ENCODE measurements at places on chromosomes 6 and 20. TPM values are rescaled to one million over a fixed set of nuclear protein-coding genes. Genes with fewer than 3 reads are reported as not detected.
A peak's percentile ranks its signal among the peaks of the same experiment; 100 is the strongest.

Gene FAM83C
- total RNA-seq, result not detected

Gene IL17A
- not detected for total RNA-seq

Gene RTF2
- 81.4 TPM for total RNA-seq

Gene MLIP
- total RNA-seq, result 4.3 TPM

Gene CENPW
- 17.8 TPM for total RNA-seq

Gene C6orf58
- not detected for total RNA-seq

Gene F13A1
- total RNA-seq, result 7.6 TPM

DNA sequence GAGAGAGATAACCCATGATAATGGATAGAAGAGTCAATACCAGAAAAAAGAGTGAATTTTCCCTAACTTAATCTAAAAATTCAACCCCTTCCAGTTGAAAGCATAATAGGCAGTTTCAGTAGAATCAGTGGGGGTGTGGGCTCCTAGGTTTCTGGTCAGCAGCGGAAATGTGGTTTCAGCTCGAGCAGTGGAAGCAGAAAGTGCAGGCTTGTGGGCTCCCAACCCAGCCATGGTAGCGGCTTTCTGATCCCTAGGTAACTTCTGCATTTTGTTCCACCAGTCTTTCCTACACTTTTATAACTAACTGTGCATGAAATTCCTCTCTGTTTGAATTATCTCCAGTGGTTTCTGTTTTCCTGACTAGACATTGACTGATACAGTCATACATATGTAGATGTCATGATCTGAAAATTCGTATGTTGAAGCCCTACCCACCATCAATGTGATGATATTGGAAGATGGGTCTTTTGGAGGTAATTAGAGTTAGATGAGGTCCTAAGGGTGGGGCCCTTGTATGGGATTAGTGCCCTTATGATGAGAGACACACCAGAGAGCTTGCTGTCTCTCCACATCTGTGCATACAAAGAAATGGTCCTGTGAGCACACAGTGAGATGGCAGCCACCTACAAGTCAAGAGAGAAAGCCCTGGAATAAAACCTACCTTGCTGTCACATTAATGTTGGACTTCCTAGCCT lies 6.5 kb upstream of the DDO start:
- DNase-seq, result no peak

DNA sequence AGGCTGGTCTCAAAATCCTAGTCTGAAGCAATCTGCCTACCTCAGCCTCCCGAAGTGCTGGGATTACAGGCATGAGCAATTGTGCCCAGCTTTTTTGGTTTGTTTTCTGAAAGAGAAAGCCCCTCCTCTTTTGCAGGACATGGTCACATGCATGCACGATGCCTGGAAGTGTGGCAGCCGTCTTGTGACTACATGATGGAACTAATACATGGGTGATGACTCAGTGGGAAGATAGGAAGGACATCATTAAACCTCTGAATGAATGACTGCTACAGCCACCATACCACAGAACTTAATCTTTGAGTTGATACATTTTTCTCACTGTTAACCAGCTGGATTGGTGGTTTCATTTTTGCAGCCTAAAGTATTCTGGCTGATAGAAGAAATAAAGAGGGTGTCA lies 13.4 kb upstream of the CTNNBL1 start:
- peak; percentile 56 for DNase-seq

DNA sequence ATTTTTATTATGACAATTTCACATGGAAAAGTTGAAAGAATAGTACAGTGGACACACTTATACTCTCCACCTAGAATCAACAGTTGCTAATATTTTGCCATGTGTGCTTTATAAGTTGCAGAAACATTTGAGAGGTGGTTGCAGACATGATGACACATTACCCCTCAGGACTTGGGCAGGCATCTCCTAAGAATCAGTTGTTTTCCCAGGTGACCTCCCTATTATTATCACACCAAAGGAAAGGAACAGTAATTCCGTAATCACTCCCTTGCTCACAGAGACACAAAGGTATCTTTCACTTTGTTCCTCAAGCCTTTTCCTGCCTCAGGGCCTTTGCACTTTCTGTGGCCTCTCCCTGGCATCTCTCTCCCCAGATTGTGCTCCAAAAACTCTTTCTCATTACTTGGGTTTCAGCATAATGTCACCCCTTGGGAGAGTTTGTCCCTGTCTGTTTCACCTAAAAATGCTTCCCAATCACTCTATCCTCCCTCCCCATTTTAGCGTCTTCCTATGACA lies 5.9 kb upstream of the SULF2 start:
- DNase-seq, result no peak

DNA sequence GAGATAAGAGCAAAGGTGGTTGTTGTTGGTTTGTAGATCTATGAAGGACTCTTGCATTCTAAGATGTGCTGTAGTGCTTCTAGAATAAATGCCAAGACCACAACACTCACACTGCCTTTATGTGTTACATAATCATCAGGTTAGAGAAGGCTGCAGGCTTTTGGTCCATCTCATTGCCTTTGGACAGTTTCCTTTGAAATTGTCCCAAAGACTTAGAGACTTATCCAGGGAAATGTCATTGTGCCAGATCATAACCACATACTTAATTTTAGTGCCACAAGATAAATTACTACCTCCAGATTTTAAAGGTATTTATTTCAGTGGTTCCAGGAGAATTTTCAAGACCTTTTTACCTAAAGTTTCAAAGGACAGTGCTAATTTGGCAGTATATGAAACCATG lies 666.6 kb upstream of the CITED2 start:
- DNase-seq, result no peak

DNA sequence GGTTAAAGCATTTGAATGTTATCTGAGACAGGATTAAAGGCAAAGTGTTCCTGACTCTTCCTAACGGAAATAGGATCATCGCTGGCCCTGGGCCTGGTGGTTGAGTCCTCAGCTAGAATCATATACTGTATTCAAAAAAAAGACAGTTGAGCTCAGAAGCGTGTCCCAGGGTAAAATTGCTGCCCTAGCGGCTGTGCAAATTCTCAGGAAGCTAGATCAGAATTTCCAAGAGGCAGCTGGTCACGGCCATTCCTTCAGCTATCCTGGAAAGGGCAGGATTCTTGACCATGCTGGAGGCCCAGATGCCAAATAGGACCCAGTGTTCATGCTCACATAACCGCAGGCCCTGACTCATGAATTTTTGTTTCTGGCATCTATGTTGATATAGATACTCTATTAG lies 67.4 kb downstream of the STMND1 start:
- DNase-seq, result peak; percentile 99

- DNase-seq, result no peak
Observed at GRCh38 chr6:100774681-100775080, 106.4 kb downstream of the ASCC3 start.

DNA sequence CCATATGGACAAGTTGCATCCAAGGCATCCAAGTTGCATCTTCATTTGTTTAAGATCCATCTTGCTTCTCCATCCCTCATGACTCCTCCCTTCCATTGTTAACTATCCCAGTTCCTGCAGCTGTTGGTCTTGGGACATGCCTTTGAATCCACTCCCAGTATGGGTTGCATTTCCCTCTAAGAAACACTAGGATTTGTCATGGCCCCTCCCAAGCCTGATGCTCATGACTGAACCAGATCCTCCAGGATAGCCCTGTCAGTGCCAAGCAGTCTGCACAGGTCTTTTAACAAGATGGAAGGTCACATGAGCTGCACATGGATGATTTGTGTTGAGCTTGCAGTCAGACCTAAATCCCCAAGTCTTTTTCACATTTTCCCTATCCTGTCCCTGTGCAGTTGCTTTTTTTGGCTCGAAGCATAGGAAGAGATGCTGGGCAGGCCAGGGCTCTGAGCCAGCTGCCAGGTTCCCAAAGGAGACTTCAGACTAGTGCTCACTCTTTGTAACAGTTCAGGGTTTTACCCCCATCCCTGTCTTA lies 4.2 kb downstream of the PPP2R5D start:
- DNase-seq, result peak; percentile 91

- no peak for DNase-seq
Observed at GRCh38 chr20:21796059-21796458, 90.6 kb downstream of the PAX1 start.

- peak; percentile 80 for DNase-seq
Observed at GRCh38 chr6:108841377-108841855, 6.8 kb upstream of the ARMC2 start.

DNA sequence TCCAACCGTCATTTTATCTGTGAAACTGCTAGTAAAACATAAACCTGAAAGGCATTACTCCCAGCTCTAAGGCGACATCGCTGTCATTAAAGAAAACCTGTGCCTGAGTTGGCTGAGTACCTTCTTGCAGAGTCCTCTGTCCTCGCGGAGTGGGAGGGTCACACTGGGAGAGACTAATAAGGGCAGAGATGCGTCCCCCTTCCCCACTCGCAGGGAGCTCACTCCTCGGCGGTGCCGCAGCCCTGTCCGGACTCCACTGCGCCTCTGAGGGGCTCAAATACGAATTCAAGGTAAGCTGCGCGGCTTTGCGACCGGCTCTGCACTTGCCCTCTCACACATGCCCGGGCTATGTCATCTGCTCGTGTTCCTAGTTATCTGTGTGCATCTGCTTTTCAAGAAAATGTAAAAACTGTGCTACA lies at the start of gene COL19A1:
COL19A1 (plus strand) TSS at position 206 of the 419 bp plus-strand sequence. CDS start 13,012 bp downstream, outside the sequence.
- DNase-seq, result no peak
